Suppressor macrophage treated with lipopolysaccharide for 4 hours (primary cell): ENCODE measurements at places on chromosomes 13 and 19.

DNA sequence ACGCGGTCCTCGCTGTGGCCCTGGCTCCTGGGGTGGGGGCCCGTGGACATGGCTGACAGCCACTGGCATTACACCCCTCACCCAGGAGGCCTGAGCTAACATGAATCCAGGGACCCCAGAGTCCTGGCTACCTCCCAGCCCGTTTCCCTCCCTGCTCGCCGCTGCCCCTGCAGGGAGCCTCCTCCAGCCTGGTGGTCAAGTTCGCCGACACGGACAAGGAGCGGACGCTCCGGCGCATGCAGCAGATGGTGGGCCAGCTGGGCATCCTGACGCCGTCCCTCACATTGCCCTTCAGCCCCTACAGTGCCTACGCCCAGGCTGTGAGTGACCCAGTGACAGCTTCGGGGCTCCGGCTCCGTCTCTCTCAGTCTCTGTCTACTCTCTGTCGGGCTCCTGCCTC is 56.6 kb downstream of the CELF5 start:
- no peak for DNase-seq

- no peak for DNase-seq
Observed at GRCh38 chr13:75963302-75963701, 327.2 kb downstream of the LMO7 start.

DNA sequence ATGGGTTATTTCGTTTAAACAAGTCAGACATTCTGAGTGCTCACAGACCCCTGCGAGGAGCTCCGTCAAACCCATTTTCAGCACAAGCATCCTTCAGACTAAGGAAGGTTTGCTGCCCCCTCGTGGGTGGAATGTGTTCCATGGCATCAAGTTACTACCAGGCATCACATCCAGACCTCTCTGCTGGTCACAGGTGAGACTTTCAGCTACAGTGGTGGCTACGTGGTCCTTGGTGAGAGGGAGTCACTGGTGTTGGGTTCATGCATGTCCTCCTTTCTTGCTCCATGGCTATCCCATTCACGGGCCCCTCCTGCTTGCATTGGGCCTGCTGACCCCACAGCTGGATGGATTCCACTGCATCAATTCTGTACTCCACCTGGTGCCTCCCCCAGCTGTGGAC is 9.1 kb upstream of the LILRB5 start:
- peak; percentile 86 for DNase-seq

- DNase-seq: peak; percentile 21
Observed at GRCh38 chr19:13428352-13428751, 77.9 kb downstream of the CACNA1A start.

DNA sequence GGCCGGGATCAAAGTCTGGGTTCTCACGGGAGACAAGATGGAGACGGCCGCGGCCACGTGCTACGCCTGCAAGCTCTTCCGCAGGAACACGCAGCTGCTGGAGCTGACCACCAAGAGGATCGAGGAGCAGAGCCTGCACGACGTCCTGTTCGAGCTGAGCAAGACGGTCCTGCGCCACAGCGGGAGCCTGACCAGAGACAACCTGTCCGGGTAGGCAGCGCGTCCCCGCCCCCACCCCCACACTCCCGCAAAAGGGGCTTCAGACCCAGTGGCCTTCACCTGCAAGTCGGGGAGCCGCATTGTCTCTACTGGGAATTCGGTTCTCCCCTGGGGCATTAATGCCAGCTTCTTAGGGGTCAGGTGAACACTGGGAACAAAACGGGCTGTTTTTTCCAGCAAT is 114.7 kb upstream of the MCF2L start:
- no peak for DNase-seq

GRCh38 chr13:98348466-98349200 is 171.6 kb upstream of the RNF113B start:
- DNase-seq: no peak

DNA sequence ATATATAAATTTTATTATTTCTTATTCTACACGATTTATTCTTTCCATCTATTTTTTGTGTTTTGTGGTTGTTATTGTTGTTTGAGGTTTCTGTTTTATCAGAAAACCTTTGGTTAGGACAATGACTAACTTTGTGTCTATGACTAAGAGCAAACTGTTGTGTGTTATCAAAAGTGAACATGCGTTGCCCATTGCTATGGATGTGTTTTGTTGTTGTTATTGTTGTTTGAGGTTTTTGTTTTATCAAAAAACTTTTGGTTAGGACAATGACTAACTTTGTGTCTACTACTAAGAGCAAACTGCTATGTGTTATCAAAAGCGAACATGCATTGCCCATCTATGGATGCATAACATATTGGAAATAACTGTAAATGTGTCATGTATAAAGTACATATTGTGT is 692.3 kb downstream of the SLITRK1 start:
- no peak for DNase-seq

DNA sequence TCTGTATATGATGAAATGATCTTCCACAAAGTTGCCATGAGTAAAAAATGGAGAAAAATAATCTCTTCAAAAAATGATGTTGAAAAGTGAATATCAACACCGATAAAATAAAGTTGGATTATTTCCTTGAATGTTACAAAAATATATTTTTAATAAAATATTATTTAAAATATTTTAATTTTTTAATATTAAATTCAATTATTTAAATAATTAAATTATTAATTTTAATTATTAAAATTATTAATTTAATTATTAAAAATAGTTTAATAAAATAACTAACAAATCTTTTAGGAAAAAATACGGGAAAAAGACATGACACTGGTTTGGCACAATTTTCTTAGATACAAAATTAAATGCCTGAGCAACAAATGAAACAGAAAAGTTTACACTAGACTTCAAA is 21.3 kb downstream of the ZNF626 start:
- DNase-seq: no peak

DNA sequence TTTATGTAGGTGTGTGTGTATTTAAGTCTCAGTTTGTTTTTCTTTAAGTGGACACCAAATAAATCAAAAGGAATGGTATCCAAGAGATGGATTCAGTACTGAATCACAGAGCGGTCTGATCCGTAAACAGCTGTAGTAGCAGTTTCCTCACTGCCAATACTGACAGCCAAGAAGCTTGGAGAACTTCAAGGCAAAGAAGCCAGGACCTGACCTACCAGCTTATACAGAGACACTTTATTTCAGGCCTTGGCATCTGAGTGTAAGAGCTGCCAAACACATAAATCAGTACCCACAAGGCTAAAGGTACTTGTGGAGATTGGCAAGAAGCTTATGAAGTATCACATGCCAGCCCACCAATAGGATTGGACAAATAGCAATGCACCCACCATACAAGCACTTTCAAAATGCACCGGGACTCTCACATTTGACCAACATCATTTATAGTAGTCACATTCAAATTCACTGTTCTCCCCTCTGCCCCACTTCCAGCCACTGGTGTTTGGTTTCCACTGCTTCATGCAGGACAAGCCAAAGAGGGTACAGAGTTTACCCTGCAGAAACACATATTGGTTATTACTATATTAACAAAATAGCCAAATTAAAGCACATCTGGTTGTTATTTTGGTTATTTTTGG is 357.9 kb downstream of the KLF12 start:
- DNase-seq: no peak

GRCh38 chr13:98397221-98397620 is 179.7 kb downstream of the STK24 start:
- no peak for DNase-seq

DNA sequence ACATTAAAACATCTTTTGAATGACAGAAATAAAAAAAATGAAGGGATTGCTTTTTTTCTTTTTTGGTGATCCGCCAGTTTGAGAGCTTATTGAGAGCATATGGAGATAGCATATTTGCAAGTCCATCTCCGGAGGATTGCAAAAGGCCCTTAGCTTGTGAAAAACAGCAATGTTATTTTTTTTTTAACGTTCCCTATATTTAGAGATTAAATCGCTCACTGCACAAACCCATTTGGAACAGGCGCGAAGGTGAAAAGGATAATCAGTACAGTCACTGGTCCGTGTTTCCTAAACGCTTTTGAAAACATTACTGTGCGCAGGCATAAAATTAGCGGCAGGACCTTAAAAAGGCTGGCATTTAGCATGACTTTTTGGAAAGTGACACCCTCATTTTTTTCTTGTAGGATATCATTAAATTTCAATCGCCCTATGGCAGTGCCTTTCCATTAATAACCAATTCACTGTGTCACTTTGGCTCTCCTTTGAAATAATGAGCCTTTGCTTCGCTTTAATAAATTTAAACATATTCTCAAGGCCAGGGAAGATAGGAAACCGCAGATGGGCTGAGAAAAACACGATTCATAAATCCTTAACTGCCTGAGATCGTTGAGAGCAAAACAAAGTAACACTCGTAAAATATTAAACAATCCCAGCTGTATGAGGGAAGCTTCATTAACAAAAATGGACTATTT is 342.2 kb downstream of the DACH1 start:
- DNase-seq: no peak

- DNase-seq: no peak
Observed at GRCh38 chr13:106681536-106681935, 113.6 kb upstream of the ARGLU1 start.

- DNase-seq: no peak
Observed at GRCh38 chr19:50181121-50181520, 18.0 kb upstream of the IZUMO2 start.

DNA sequence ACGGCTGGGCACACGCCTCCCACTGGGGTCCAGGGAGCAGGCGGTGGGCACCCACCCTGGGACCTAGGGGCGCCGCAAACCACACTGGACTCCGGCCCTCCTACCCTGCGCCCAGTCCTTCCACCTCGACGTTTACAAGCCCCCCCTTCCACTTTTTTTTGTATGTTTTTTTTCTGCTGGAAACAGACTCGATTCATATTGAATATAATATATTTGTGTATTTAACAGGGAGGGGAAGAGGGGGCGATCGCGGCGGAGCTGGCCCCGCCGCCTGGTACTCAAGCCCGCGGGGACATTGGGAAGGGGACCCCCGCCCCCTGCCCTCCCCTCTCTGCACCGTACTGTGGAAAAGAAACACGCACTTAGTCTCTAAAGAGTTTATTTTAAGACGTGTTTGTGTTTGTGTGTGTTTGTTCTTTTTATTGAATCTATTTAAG is 1.6 kb downstream of the JUNB start:
- DNase-seq: no peak

DNA sequence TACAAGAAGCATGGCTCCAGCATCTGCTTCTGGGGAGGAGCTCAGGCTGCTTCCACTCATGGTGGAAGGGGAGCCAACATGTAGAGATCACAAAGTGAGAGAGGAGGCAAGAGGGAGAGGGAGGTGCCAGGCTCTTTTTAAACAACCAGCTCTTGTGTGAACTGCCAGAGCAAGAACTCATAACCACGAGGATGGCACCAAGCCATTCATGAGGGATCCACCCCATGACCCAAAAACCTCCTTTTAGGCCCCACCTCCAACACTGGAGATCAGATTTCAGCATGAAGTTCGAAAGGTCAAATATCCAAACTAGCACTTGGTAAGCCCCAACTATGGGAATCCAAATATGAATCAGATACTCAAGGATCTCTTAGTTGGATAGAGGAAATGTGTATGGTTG is 131.2 kb downstream of the RXFP2 start:
- DNase-seq: no peak

DNA sequence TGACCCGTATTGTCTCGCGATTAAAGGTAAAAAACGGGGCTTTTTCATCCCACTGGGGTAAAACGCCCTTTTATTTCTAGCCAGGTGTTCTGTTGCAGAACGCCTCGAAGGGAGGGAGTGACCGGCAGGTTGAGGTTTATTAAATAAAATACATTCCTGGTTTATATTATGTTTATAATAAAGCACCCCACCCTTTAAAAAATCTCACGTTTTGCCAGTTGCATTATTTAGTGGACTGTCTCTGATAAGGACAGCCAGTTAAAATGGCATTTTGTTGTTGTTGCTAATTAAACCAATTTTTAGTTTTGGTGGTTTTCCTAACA is 25.1 kb upstream of the ZNF850 start:
- DNase-seq: no peak

GRCh38 chr19:28898249-28898648 is 314.7 kb downstream of the UQCRFS1 start:
- no peak for DNase-seq

DNA sequence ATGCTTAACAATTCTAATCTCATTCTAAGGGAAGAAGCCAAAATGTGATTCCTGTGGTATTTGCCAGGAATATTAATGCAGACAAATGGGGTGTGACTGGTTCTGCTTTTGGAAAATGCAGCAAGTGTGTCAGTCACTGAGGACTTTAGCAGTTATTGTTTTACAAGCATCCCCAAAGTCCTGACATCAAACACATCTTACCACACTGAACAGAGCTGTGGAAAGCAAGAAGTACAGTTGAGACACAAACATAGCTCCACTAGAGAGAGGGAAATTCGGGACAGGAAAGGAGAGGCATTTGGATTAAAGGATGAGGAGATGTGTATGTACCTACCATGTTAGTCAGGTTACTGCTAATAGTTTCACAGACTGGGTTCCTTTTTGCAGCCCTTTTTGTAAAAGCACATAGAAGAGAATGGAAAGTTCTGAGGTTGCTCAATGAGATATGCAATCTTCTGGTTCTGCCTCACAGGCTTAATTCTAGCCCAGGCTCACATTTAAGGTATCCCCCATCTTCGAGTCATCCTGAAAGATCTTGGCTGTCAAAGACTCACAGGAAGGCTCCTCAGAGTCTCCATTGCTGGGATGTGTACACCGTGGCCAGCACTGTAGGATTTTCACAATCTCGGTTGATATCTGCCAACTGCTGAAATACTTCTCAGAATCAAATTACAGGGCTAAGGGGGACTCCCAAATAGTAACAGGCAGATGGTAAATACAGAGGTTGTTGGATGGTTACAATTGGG is 316.6 kb downstream of the DNAJC15 start:
- DNase-seq: no peak

DNA sequence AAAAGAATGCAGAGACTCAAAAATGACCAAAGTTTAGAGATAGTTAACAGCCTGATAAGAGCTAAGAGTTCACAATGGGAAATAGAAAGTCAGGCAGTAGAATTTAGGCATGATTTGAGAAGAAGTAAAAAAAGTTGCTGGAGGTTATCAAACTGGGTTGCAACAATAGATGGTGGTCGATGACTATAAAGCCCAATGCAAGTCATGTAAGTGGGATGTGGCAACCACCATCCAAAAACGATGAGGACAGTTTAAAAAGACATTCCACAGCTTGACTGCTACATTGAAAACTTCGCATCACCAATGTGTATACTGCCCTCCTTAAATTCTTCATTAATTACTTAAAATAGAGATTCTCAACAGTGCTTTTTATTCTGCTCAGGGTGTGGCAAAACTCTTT is 19.7 kb downstream of the ELF1 start:
- no peak for DNase-seq

DNA sequence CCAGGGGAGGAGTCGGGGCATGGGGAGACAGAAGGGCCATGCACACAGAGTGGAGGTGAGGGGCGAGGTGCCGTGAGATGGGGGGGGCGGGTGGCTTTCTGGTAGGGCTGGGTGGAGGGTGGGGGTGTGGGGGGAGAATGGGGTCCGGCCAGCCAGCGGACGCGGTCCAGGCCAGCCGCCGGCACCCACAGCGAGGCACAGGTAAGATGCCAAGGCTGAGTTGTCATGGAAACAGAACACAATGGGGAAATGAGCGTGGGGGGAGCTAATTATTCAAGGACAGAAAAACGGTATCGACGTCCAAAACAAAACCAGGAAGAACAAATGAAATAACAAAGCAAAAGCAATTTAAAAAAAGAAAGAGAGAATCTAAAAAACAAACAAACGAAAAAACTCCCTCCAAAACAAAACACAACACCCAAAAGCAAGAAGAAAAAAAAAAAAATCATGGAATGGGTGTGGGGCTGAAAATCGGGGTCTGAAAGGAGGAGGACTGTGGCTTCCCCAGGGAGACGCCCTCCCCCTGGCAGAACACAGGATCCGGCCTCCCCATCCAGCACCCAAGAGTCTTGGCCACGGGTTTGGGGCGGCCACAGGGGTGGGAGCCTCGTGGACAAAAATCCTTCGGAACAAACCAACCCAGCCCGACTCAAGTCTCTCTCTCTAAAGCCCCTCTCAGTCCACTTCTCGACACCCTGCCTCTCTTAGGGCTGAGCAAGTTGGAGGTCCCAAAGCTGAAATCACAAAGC is 92.5 kb downstream of the PTPRS start:
- DNase-seq: no peak
